ENCODE measurements at places on chromosomes 6 and 20. TPM values are rescaled to one million over a fixed set of nuclear protein-coding genes. Genes with fewer than 3 reads are reported as not detected.

The KLC4 gene
- 35.4 TPM for total RNA-seq

The TULP1 gene
- not detected for total RNA-seq

The TRIM40 gene
- total RNA-seq, result not detected

The ECT2L gene
- 1.3 TPM for total RNA-seq

The PI16 gene
- total RNA-seq, result 12.1 TPM

The RAB44 gene
- total RNA-seq, result not detected

The NKX2-2 gene
- total RNA-seq, result not detected

The ZC2HC1B gene
- total RNA-seq, result not detected

- no peak for DNase-seq
Measured at GRCh38 chr6:33636655-33637054, 15.5 kb downstream of the ITPR3 start.

- DNase-seq, result no peak
Measured at GRCh38 chr6:87541744-87542143, 48.0 kb downstream of the RARS2 start.

GRCh38 chr6:137341681-137342195 lies 122.6 kb upstream of the IFNGR1 start:
- DNase-seq, result peak; percentile 60

DNA sequence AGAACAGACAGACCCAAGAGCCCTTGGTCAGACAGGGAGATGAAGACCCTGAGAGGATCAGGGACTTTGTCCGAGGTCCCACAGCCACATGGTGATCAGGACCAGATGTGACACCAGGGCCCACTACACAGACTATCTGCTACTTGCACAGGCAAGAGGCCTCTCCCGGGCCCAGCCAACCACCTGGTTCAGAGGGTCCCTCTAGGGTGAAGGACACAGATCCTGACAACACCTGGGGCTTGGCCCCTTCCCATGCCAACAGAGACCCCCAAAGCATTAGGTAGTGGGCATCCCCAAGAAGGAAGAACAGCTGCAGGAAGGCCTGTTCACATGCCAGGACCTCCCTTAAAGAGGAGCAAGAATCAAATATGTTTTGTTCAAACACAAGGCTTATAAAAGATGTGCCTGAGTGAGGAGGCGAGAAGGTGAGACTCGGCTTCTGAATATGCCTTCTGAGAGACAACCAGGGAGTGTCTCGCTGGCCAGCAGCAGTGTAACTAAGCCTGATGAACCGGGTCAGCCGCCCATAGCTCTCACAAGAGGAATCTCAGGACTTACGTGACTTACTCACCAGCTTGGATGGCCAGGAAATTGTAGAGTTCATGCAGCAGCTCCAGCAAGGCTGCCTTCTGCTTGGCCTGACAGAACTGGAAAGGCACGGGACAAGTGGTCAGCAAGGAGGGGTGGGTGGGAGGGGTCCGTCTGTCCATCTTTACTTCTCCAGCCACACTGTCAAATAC lies 5.0 kb downstream of the LEMD2 start:
- DNase-seq, result no peak

DNA sequence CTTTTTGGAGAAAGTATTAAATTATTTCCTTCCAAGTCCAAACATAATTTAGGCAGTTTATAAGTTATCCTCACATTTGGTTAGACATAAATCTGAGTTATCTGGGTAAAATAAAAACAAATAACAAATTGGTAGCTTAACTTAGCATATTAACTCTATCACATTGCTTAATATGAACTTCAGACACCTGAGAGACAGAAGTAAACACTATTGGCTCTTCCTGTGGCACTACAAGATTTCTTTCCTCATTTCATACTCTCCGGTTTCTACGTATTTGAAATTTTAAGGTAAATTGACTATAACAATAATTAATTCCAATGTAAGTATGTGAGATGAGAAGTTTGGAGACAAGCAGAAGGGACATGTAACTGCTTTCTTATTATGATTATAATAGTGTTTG lies 106.8 kb downstream of the TRMT11 start:
- DNase-seq, result no peak

GRCh38 chr6:107730683-107731314 lies 93.3 kb downstream of the SCML4 start:
- DNase-seq, result no peak

- DNase-seq, result no peak
Measured at GRCh38 chr20:19207541-19207940, 4.9 kb upstream of the SLC24A3 start.

- DNase-seq, result peak; percentile 57
Measured at GRCh38 chr20:24149881-24150307, 161.3 kb upstream of the GGTLC1 start.

DNA sequence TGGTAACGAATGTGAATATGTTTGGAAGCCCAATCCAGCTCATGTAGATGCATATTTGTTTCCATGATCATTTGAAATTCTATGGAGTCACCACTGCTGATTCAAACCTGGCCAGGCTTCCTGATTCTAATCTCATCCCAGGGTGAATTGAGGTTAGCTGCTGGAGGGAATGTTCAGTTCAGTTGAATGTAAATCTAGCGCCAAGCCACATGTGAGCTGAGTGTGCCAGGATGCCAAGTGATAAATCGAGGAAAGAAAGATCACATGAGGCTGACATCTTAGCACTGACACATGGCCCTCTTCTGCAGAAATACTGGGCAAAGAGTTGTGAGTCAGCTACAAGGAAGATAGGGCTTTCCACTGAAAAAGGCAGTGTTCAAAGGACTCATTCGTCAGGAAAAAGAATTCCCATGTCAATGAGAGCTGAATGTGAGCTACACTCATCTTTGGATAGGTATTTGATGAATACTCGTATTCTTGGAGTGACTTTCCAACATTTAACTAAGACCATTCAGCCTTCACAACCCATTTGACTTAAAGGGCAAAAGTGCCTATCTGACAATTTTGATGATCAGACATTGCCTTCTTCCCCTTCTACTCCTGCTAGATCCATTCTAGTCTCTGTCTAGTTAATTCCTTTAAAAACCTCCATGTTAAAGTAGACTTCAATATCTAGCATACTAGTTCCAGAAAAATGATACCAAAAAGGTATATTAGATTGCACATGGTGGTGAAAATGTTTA lies 172.1 kb downstream of the MTFR2 start:
- no peak for DNase-seq

GRCh38 chr6:50979171-50979525 lies 160.5 kb downstream of the TFAP2B start:
- DNase-seq, result no peak

DNA sequence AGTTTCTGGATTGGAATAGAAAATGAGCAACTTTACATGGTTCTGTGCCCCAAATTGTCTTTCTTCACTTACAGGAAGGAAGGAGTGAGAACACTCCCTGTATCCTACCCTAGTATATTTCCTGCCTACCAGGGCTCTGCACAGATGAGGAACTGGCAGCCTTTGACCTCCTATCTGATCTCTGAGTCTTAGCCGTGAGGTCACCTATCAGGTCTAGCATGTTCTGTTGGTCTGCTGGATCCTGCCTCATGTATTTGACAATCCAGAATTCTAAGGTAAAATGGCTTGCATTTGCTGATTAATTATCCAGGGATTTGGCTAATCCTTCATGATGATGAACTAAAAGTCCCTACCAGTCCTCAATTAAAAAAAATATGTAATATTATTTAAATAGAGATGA lies 35.0 kb upstream of the TRAM2 start:
- DNase-seq, result no peak

GRCh38 chr6:144696610-144697368 lies 411.7 kb downstream of the UTRN start:
- DNase-seq, result no peak

DNA sequence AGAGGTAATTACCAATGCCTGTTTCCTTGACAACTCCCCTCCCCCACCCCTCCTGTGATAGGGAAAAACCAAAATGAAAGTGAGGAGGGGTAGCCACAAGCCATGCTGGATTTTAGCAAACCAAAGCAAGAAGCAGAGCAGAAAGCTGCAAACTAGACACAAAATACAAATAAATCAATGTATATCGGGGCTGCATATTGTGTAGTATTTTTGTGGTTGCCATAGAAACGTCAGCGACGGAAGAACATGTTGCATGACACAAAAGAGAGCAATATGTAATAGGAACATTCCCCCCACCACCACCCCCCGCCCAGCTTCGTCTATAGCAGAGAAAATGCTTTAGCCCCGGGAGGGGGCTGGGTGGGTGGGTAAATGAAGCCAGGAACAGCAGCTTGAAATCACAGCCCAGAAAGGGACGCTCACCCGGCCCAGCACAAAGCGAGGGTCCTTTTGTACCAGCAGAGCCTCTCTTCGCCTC lies 548 bp downstream of the AGPAT4 start:
- no peak for DNase-seq

DNA sequence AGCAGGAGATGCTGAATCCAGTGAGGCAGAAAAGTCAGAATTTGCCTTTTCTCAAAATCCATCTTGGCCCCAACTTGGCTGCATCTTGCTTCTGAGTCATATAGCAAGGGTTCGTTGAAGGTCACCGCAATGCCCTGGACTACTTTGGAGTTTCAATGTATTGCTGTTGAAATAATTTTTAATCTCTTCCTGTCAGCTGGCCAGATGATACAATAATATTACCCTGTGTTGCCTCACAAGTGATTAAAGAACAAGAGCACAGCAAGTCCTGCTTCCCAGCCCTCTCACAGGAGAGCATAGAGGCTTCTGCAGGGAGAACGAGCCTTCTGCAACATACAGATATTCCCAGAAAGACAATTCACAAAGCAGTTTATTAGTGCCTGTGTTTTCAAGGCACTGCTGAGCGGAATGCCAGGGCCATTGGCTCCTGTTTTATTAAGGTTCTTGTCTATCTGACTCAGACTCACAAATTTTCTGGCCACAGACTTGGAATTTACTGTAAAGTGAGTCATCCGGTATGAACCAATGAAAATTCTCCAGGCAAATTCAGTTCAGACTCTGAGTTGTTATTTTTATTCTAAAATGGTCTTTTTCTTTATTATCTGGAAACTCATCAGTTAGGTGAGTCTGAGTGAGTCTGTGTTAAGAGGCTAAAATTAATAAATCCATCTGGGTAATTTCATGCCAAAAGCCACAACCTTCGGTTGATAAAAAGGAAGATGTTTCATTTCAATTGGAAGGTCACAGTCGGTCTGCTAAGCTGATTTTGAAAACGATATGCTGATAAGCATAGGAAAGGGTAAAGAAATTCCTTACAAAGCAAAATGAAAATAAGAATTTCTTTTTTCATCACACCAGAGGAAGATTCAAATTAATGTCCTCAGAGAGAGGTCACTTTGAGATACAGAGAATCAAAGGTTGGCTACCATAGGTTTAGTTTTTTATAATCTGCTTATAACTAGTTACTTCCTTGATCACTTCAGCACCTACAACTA lies 289.4 kb upstream of the STXBP5 start:
- no peak for DNase-seq
